ENCODE measurements at places on chromosomes 2 and 18.

GRCh38 chr18:31513189-31513935 is 15.4 kb downstream of the DSG2 start:
- no peak for DNase-seq

DNA sequence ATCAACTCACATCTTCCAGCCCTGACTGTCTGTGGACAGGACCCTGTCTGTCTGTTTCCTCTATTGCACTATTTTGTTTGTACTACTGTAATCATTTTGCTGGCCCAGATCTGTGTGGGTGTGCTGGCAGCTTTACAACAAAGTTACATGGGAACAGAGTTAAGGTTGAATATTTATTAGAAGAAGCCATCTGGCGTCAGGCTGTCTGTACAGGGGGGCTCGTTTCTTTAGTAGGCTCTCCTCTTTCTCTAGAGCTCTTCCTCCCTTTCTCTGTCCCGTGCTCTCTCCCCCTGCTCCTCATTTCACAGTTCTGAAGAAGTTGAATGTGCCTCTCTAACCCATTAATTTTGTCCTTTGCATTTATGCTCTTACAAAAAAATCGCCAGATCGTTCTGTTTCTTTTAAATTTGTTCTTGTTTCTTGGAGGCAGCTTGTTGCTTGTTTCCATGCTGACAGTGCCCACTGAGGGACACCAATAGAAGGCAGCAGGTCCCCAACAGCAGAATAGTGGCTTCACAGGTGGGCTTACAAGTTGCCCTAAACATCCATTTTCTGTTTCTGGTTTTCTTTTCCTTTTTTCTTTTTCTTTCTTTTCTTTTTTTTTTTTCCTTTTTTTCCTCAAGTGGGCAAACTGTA is 315.2 kb upstream of the ZEB2 start:
- no peak for DNase-seq

DNA sequence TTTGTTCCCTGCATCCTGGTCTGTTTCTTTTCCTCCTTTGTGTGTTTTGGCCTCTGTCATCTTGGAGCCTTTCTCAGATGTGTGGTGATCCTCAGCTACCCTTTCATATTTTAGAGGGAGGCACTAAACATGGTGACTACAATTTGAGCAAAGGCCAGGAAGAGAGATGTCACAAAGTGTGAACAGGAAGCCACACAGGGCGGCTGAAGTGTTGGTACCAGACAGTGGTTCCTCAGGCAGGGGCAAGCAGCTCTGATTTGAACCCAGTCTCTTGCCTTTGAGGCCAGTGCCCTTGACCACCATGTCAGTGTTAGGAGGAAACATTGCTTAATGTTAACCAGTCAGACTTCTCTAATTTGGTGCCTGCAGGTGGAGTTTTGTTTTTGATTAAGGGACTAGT is 9.2 kb downstream of the LRRFIP1 start:
- no peak for DNase-seq

DNA sequence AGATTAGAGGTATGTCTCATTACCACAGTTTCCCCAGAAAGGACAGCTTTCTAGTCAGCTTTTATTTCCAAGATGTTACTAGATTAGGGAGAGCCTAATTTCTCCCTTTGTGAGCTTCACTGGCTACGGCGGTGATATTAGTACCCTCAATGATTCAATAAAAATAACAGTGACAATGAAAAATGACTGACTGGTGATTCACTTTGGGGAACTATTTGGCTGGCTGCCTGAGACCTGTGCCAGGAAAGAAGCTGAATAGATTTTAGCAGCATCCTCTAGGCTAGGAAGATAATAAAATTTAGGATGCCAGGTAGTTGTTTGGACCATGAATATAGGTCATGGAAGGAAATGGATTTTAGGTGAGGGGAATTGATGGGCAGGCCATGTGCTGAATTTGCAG is 178.7 kb downstream of the FMNL2 start:
- DNase-seq = no peak

DNA sequence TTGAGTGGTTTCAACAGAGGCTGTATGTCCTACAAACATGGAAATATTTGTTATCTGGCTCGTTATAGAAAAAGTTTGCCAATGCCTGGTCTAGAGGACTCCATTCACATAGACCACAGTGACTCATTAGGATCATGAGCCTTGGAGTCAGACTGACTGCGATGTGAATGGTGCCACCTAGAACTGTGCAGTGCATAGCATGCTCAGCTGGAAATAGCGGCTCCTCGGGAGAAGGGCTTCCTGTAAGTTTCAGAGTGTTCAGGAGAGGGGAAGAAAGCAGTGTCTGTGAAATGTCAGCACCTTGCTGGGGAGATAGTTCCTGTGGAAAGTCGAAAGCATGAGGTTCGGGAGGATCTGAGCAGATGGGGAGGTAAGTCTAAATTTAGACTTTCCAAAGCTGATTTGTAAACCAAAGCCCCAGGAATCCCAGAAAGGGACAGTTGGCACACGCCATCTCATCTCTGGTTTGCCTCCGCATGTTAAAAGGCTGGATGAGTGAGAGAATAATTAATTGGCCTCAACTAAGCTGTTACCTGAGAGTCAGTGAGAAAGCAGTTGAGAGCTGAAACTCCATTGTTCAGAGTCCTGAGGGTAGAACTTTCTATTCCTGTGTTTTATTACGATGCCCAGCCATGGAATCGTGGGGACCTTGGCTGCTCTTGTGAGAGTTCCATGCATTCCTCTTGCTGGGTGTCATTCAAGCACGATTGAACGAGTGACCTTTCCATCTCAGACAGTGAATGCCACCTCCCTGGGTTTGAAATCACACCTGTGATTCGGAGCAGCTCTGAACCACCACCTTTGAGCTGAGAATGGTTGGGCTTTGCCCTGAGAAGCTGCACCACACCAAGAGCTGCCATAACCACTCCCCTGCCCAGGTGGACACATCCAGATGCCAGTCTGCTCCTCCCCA is 99.5 kb downstream of the MAPK4 start:
- no peak for DNase-seq

- DNase-seq = no peak
Measured at GRCh38 chr2:226413498-226414130, 386.0 kb downstream of the IRS1 start.

DNA sequence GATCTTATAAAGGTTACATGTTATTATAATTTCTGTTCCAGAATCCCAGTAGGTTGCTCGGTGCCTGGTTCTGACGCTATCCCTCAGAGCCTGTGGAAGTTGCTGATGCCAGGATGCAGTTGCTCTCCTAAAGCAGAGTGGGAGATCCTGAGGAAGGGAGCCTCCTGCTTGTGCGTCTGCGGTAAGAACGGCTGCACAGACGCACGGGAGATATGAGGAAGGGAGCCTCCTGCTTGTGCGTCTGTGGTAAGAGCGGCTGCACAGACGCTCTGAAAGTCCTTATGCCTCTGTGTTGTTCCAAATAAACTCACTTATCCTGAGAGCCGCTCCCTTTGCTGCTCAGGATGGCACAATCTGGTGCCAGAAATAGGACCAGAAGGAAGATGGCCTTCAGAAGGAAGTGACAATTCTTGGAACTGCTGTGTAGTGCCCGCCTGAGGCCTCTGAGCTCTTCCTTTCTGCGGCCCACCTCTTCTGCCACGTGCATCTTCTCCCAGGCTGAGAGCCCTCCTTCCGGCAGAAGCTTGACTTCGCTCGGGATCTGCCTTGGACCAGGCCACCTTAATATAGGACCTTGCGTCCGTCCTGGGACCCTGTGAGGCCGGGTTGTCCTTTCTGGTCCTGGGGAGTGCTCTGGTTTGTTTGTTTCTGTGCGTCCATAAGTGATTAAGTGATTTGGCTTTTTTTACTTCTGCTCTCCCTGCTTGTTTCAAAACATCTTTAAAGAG is 89.5 kb downstream of the RTP5 start:
- DNase-seq = no peak

GRCh38 chr2:162919111-162919510 is 80.5 kb upstream of the KCNH7 start:
- DNase-seq = no peak
